Activated CD8-positive, alpha-beta memory T cell treated with anti-CD3 and anti-CD28 coated beads for 48 hours (primary cell): ENCODE measurements at places on chromosomes 1 and 21.

GRCh38 chr1:226762988-226763904 lies 24.2 kb upstream of the ITPKB start:
- no peak for DNase-seq

DNA sequence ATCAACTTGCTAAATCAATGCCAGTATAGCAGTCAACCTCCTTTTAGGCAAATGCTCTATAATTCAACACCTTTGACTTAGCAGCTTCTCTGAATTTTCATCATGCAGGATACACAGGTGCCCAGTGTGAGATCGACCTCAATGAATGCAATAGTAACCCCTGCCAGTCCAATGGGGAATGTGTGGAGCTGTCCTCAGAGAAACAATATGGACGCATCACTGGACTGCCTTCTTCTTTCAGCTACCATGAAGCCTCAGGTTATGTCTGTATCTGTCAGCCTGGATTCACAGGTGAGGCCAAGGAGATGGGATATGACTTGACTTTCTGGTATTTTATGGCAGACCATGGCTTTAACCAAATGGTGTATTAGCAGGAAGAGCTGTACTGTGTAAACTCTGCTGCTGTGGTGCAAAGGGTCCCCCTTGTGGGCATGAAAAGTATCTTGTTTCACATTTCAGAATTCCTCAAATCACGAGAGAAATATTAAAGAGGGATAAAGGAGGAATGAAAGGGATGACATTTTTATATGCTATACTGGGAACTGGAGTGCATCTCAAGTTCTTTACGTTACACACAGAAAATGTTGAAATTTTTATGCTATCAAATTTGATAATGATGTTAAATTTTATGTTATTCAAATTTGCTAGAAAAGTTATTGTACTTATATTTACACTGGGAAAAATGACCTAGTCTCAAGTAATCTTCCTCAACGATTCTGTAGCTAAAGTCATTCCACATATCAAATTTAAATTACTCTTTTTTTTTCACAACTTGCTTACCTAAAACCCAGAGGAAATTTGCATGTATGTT lies 88.9 kb downstream of the CRB1 start:
- DNase-seq, result no peak

DNA sequence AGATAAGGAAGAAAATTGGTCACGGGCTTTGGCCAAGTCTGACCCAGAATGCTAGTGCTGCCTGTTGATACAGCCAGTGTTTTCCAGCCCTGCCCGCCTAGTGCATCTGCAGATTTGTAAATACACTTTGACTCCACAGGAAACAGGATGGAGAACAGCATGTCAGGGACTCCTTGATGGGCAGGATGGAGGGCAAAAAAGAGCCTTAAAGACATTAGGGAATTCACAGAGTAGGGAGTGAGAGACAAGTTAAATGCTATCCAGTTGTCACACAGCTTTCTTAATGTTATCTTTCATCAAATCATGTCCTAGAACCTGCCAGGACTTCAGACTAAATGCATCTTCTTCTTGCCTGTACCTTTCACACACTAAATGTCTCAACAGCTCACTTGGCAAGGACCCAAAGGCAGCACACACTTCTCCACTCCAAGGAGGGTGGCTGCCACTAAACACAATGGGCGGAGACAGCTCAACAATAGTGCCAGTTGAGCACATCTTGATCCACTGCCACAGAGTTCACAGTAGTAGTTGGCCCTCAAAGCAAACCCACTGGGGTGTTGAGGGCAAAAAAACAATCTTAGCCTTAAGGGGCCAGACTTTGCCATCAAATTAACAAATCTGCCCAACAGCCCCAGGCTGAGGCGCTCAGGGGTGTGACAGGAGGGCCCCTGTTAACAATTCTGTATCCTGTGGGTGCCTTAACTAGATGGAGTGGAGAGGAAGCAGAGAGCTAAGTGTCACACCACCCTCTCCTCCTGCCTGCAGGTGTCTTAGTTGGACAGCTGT lies 2.7 kb downstream of the HIVEP3 start:
- DNase-seq, result no peak

DNA sequence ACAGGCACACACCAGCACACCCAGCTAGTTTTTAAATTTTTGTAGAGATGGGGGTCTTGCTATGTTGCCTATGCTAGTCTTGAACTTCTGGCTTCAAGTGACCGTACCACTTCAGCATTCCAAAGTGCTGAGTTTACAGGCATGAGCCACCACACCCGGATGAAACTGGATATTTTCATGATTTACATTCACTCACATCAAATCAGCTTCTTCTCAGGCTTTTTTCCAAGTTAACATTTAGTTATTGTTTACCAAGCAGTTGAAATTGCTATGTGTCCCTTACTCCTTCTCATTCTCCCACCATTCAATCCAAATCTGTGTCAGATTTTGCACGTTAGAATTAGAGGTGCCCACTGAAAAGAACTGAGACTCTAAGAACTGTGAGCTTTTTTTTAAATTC lies 18.4 kb downstream of the RIT1 start:
- DNase-seq, result no peak

- DNase-seq, result no peak
Measured at GRCh38 chr1:228401782-228402640, 4.6 kb downstream of the TRIM11 start.

DNA sequence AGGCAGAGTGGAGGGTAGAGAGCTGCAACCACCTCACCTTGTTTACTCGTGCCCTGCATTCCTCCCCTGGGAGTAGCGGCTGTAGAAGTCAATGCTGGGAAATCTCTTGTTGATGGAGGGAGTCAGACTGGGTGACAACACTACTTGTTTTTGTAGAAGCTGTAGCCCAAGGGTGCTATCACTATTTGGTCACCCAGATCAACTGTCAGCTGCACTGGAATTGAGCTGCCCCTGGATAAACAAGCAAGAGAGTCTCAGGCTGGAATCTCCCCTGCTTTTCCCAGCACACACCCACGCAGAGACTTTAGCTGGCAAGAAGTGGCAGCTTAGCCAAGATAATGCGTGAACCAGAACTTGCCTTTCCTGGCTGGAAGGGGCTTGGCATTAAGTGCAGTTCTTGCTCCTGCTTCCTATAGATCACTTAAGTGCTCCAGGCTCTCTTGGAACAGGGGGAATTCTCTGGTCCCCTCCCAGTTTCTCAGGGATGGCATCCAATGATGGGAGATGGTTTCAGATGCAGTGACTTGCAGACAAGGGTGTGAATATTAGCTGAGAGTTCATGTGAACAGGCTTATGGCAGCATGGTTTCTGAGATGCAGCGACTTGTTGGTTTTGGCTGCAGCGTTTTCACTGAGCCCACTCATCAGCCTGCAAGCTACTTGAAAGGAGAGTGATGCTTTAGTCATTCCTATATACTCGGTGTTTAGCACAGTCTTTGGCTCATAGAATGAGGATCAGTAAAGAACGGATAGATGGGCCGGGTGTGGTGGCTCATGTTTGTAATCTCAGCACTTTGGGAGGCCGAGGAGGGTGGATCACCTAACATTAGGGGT lies 16.8 kb downstream of the ATP2B4 start:
- DNase-seq, result no peak

GRCh38 chr1:16173447-16174260 lies 17.8 kb upstream of the EPHA2 start:
- DNase-seq, result no peak

DNA sequence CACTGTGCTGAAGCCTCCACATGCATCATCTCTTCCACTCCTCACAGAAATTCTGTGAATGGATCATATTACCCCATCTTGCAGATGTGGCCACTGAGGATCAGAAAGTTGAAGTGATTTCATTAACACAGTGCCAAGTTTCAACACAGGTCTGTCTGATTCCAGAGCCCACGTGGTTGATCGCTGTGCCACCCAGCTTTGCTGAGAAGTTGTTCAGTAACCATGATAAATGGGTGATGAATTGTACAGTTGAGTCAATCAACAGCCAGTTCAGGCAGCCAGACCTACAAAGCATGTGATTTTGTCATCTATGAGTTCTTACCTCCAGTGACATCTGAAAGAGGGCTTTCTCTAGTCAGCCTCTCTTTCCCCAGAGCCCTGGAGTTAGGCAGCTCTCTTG lies 61.8 kb upstream of the GRHL3 start:
- DNase-seq, result no peak

DNA sequence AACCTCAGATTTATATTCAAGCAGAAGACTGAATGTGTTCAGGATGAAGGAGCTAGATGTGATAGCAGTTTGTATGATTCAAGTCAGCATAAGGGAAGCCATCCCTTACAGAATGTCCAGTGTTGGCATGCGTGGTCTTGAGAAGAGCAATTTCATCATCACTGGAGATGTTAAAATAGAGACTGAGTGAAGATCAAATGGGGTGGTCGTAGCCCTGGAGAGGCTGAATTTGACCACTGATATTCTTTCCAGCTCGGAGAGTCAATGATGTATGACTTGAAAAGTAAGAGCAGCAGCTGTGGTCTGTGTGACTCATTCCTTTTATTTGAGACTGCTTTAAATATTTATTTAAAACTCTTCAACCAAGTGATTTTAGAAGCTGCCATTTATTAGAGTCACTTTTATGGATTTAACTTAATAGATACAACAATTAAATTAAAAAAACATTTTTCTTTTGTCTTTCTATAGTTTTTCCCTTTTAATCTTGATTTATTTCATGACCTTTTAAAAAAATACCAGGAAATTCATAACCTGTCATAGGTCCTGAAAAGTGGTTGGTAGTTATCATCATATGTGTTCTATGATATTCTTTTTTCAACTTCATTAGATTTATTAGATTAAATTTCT lies 15.5 kb downstream of the FMN2 start:
- no peak for DNase-seq

DNA sequence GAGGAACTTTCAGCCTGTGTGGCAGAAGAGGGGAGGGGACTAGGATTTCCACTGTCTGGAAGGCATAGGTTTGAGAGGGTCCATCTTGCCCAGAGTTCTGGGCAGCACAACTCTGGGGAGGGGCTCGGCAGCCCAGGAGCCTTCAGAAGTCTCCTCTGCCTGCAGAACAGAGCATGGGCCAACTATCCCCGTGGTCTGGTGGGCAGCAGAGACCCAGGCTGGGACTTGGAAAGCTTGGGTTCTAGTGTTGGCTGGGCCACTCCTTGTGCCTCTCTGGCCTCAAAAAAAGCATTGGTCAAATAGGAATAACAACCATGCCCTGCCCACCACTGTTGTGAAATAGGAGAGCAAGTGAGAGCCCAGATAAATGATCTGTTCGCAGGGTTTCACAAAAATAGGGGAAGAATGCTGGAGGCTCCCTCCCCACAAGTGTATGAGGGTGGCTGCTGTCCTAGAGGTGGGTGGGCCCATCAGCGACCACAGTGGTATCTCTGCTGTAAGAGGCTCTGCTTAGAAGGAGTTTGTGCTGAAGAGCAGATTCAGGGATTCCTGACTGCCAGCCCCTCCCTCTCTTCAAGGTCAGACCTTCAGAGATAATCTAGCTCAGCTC lies 8.9 kb downstream of the EPHA10 start:
- DNase-seq, result no peak

- no peak for DNase-seq
Measured at GRCh38 chr21:21109736-21110135, 111.5 kb downstream of the NCAM2 start.

- DNase-seq, result no peak
Measured at GRCh38 chr1:168243198-168243597, 17.4 kb downstream of the SFT2D2 start.

DNA sequence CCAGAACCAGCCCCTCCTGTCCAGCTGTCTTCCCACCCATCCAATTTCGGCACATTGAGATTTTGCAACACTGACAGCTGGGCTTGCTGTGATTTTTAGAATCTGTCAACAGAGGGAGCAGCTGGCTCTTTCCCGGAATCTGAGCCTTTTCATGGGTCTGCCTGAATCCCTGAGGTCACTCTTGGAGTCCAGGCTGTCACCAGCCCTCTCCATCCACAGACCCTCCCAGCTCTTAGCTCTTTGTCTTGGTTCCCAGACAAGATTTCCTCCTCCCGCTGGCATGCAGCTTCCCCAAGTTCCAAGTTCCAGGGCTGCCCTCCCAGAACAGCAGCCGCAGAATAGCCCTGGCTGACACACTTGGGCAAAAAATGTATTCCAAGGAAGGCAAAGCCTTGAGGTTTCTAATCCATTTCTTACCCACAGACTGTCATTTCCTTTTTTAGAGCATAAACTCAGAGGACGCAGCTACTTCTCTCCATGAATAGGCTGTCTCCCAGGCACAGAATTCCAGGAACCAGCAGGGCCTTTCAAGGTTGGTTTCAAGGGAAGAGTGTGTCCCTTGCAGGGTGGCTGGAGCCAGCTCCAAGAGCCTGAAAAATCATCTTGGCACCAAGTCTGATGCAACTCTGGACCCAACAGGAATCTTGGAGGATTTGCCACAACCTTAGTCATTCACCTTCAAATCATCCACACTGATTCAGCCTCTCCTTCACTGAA lies 7.1 kb upstream of the TMEM61 start:
- no peak for DNase-seq

- no peak for DNase-seq
Measured at GRCh38 chr1:74811436-74812179, 78.7 kb downstream of the TYW3 start.

DNA sequence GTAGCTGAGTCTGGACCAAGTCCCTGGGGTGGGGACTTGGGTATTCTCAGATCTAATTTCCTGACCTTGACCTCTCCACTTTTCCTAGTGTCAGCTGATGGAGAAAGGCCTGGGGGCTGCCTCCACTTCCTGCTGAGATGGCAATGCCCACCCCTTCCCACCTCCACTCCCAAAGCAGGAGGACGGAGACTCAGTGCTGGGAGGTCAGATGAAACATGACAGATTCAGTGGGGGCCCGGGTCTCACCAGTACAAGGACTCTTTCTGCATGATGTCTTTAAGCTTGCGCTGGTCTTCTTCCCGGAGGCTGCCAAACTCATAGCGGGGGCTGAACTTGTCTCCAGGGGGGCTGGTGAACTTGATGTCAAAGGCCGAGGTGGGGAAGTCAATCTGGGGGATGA lies 35.6 kb upstream of the PPP1R15B start:
- no peak for DNase-seq

DNA sequence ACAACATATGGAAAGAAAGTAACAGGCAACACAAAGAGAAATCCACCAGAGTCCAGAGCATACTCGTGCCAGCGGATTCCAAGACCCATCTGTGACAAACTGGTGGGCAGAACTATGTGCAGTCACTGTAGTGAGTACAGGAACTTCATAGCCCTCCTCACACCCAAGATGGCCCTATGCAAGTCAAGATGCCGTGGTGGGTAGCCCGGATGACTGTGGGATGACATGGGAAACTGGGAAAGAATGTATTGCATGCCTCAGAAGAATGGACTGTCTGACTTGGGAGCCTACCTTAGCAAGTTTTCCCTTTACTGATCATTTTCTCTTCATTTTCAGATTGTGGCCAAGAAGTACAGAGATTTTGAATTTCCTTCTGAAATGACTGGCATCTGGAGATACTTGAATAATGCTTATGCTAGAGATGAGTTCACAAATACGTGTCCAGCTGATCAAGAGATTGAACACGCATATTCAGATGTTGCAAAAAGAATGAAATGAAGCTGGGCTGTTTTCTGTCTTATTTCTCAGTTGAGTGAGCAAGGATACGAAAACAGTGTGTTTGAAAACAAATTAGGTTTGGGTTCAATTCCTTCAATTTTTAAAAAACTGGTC lies 47.3 kb downstream of the CLIC6 start:
- no peak for DNase-seq

- no peak for DNase-seq
Measured at GRCh38 chr1:29827801-29828525, 591.6 kb downstream of the PTPRU start.

- DNase-seq, result no peak
Measured at GRCh38 chr1:32939655-32940371, 24.8 kb downstream of the RNF19B start.

GRCh38 chr1:22849770-22850169 lies 122.9 kb downstream of the LACTBL1 start:
- no peak for DNase-seq

- no peak for DNase-seq
Measured at GRCh38 chr1:193533853-193534252, 347.4 kb upstream of the B3GALT2 start.
